ENCODE measurements at places on chromosomes 16 and 17.

- no peak for DNase-seq
These were observed 567 bp downstream of the UBB start for GRCh38 chr17:16381496-16381820.

GRCh38 chr17:76198702-76199101 is 41.6 kb downstream of the RNF157 start:
- DNase-seq, result no peak

- DNase-seq, result no peak
These were observed 55.4 kb downstream of the SDK2 start for GRCh38 chr17:73588891-73589290.

DNA sequence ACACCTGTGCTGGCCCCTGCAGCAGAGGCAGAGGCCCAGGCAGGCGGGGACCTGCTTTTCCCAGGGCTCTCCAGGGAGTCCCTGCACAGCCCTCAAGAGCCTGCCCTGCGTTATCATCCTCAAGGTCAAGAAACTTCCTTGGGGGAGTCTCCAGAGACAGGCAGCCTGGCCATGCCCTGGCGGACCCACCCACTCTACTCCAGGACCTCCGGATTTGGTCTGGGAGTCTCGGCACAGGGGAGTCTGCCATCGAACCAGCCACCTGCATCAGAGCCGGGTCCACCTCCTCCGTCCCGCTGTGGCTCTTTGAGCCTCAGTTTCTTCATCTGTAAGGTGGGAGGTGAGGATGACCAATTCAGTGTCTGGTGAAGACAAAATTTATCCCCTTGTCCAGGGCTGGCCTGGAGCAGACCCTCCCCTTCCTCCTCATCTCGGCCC is 75.3 kb upstream of the TNRC6C start:
- DNase-seq, result no peak

GRCh38 chr16:6193718-6194117 is 1096.1 kb upstream of the EEF2KMT start:
- DNase-seq, result no peak

DNA sequence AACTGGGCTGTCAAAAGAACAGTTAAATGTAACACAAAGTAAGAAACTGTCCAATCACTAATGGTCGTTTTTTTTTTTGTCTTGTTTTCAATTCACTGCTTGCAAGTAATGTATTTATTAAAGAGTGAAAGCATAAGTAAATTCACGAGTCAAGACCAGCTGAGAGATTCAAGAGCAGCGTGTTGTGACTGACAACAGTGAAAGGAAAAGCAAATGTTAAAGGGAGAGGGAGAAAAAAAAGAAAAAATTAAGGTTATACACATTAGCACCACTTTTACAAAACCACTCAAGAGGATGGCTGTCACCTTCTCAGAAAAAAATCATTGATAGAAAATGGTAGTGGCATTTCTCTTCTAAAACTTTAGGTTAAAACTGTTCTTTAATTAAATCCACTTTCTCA is 36.1 kb downstream of the GPATCH8 start:
- no peak for DNase-seq

GRCh38 chr16:60907645-60908044 is 1128.6 kb downstream of the CDH8 start:
- no peak for DNase-seq

DNA sequence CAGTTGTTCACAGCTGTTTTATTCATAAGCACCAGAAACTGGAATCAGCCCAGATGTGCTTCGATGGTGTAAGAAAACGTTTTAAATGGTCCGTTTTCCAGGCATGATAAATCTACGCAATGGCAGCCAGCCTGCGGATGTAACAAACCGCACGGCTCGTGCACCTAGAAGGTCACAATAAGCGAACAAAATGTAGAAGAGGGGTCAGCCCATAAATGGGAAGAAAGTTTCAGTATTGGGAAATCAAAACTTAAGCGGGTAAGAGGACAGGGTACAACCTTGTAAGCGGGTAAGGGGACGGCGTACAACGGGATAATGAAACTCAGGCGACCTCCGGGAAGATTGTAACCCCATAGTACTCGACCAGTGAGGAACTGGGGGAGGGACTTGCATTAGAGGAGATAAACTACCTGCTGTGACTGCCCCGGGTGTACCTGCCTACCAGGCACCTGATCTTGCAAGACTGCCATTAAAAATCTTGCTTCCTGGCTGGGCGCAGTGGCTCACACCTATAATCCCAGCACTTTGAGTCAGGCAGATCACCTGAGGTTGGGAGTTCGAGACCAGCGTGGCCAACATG is 66.6 kb downstream of the ANKRD11 start:
- no peak for DNase-seq

GRCh38 chr17:43146649-43147048 is 21.5 kb upstream of the BRCA1 start:
- DNase-seq, result no peak

DNA sequence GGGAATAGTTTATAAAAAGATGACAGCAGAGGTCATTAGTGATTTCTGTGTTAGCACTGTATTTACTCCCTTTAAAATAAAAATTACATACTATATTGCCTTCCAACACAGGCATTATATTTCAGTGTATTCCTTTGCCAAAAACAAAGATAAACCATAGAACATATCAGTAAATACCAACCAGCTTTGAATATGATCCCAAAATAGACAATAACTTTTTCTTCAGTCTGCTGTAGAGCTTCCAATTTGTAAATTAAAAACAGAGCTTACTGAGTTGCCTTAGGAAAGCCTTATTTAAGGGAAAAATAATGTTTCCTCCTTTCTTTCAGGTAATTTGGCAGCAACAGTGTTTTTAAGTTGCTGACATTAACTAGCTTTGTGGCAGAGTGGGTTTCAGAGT is 352.1 kb upstream of the TBX2 start:
- DNase-seq, result no peak

- no peak for DNase-seq
These were observed 1.3 kb downstream of the PRPSAP2 start for GRCh38 chr17:18859256-18859655.

GRCh38 chr17:28897769-28898526 is 415 bp upstream of the FLOT2 start:
- no peak for DNase-seq

DNA sequence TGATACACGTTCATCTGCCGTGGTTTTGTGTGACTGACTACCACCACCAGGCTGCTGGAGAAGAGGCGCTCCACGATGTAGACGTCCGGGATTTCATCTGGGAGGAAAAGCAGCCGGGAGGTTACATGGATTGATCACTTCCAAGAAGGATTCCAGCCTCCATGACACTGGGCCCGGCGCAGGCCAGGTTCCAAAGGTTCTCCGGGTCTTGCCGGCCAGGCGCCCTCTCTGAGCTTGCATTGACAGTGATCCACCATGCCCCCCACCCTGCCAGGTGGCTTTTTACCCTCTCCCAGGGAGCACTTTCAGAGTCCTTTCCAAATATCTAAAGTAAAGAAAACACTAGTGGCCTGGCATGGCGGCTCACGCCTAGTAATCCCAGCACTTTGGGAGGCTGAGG is 6.5 kb downstream of the WIPI1 start:
- DNase-seq, result no peak

DNA sequence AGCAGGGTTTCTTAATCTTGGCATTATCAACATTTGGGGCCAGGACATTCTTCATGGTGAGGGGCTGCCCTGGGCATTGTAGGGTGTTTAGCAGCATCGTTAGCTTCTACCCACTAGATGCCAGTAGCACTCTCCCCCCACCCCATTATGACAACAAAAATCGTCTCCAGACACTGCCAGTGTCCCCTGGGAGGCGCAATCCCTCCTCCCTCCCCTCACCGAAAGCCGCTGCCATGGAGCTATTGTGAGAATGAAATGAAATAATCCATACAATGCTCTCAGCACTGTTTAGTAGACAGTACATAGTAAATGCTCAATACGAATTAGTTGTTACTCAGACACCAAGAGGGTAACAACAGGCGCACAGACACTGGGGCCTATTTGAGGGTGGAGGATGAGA is 502.9 kb downstream of the NPIPA7 start:
- DNase-seq, result no peak

- no peak for DNase-seq
These were observed 225.1 kb downstream of the LGALS9B start for GRCh38 chr17:20242271-20242670.

GRCh38 chr16:18950469-18951185 is 24.4 kb upstream of the SMG1 start:
- no peak for DNase-seq

DNA sequence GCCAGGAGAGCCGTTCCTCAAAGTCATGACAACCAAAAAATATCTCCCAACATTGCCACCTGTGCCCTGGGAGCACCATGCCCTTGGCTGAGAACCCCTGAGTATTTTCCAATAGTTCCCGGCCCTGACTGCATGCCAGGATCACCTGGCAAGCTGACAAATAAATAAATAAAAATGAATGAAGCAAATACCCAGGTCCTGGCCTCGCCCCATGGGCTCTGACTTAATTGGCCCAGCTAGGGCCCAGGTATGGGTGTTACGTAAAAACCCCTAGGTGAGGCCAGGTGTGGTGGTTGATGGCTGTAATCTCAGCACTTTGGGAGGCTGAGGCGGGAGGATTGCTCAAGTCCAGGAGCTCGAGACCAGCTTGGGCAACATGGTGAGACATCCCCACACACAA is 2.7 kb upstream of the C16orf74 start:
- DNase-seq, result no peak

- no peak for DNase-seq
These were observed 115.1 kb downstream of the PARN start for GRCh38 chr16:14514967-14515366.

DNA sequence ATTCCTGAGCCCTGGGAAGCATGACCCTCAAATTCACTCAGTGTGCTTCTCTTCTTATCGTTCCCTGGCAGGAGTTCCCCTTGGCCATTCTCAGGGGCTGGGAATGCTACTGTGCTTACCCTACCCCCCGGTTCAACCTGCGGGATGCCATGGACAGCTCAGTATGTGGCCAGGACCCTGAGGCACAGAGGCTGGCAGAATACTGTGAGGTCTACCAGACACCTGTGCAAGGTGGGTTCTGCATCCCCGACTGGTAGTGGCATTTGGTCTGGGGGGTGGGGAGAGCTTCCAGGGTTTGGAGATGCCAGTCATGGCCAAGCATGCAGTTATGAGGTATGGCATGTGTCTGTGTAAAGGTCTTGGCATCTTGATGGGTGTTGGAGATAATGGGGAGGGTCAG is 39.4 kb downstream of the WSCD1 start:
- DNase-seq, result no peak

DNA sequence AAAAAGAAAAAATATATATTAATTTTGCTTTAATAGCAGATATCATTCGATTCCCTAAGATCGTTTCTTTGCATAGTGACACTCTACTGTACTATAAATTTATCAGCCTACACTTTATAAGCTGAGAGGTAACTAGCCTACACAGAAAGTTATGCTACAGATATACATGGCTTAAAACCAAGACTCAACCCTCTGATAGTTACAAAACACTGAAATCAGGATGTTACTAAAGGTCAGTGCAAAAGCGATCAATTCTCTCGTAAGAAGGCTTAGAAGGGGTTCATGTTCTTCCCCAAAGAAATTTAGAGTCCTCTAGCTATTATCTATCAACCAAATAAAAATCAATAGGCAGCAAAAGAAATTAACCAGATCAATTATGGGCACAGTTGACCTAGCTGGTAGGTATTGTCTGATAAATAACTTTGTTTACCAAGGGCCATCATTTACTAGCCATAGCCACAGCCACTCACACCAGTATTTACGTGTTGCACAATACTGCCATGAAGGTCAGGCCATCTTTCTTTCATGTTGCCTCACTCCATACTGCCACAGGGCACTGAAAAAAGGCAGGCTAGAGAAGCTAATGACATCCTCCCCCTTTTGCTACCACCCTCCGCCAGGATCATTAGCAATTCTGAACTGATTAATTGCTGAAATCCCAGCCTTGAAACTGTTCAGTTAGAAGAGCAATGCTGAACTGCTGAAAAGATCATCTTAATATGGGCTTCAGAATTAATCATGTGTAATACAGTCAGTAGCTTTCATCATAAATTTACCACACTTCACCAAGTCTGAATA is 43.7 kb downstream of the RND2 start:
- no peak for DNase-seq

DNA sequence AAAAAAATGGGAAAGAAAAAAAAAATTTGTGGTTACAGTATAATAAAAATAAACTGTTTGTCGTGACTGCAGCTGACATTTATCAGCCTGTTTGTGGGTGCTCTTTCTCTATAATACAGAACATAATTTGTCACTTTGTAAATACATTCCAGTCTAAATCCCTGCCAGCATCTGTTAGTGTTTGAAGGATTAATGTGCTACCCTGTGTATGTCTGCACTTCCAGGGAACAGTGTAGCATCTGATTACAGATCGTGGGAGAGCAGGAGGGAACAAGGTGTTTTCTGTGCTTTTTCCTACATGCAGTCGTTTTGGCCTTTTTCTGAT is 265.1 kb downstream of the WWOX start:
- no peak for DNase-seq

DNA sequence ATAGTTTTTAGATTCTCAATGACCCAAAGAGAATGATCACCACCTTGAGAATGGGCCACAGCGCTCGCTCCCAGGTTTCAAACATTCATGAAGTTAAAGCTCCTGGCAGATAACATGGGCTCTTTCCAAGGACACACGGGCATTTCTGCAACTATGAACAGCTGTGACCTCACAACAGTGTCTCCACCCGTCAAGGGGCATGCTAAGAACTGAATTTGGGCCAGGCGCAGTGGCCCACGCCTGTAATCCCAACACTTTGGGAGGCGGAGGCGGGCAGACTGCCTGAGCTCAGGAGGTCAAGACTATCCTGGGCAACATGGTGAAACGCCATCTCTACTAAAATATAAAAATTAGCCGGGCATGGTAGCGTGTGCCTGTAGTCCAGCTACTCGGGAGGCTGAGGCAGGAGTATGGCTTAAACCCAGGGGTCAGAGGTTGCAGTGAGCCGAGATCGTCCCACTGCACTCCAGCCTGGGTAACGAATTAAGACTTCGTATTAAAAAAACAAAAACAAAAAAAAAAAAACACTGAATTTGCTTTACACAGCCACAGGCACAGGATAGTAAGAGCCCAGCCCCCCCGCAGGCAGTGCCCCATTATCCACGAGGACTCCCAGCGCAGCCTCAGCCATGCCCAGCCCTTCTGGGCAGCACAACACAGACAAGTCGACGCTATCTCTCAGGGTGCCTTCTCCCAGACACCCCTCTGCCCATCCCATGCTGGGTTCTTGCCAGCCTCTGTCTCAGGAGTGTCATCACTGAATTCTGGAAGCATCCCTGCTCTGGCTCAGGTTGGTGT is 7.2 kb downstream of the USP7 start:
- no peak for DNase-seq

DNA sequence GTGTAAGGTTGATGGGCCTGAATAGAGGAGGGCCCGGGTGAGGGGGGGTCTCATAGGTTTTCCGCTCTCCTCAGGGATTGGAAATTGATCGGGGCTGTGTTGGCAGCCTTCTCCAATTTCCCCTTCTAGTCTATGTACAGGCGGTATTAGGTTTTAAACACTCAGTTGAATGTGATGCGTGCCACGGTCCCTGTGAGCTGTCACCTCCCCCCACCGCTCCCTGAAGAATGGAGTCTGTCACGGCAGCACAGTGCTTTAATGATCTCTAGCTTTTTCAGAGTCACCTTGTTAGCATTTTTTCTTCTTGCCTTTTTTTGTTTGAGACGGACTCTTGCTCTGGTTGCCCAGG is 800 bp downstream of the COX4I1 start:
- no peak for DNase-seq
